MCF 10A (cell line): ENCODE measurements at places on chromosomes 13 and 19. TPM values are rescaled to one million over a fixed set of nuclear protein-coding genes. Genes with fewer than 3 reads are reported as not detected.

IGFL1 gene
- not detected in 2 replicates for total RNA-seq

BAX gene
- total RNA-seq = 130 and 152 TPM in 2 replicates

P2RY11 gene
- 36.1 and 43.1 TPM in 2 replicates for total RNA-seq

CPB2 gene
- not detected in 2 replicates for total RNA-seq

ACTMAP gene
- total RNA-seq = 19.3 and 21.2 TPM in 2 replicates

ACP7 gene
- total RNA-seq = not detected in 2 replicates

ZNF805 gene
- 11.8 and 12.2 TPM in 2 replicates for total RNA-seq

ADPRHL1 gene
- 2.6 and 4.3 TPM in 2 replicates for total RNA-seq

C19orf85 gene
- 0.23 and 0.32 TPM in 2 replicates for total RNA-seq

SLITRK5 gene
- 0.16 and 0.25 TPM in 2 replicates for total RNA-seq

KLK2 gene
- total RNA-seq = not detected in 2 replicates

LILRB4 gene
- not detected in 2 replicates for total RNA-seq

IL4I1 gene
- 0.37 TPM in 1 of 2 replicates, not detected in the other for total RNA-seq

PLIN5 gene
- total RNA-seq = not detected in 2 replicates

NKPD1 gene
- total RNA-seq = 0.09 and 0.22 TPM in 2 replicates

ZNF560 gene
- not detected in 2 replicates for total RNA-seq

SMG9 gene
- total RNA-seq = 76.0 and 76.4 TPM in 2 replicates

ATP4B gene
- total RNA-seq = not detected in 2 replicates

APC2 gene
- total RNA-seq = 0.15 and 0.23 TPM in 2 replicates
